ENCODE measurements at places on chromosomes 4 and X. TPM values are rescaled to one million over a fixed set of nuclear protein-coding genes. Genes with fewer than 3 reads are reported as not detected.

- peaks cover 11% of the 10 kb centered on the region for H3K4me1 ChIP-seq
- H3K27ac ChIP-seq: no peak overlapping the region
Observed at GRCh38 chr4:3364199-3364598, 71.4 kb downstream of the RGS12 start.

- H3K27me3 ChIP-seq: no peaks in the 10 kb centered on the region
- DNase-seq: no peak
- H3K4me3 ChIP-seq: no peak overlapping the region
- H3K4me1 ChIP-seq: no peaks in the 10 kb centered on the region
- no peak overlapping the region for H3K27ac ChIP-seq
- no peaks in the 10 kb centered on the region for H3K36me3 ChIP-seq
Observed at GRCh38 chr4:165386328-165386727, 7.5 kb downstream of the CPE start.

The SPATA18 gene
- total RNA-seq: 2.5 TPM

The MAGEA2 gene
- total RNA-seq: not detected

- no peaks in the 10 kb centered on the region for H3K27me3 ChIP-seq
- peak overlapping the region; percentile 56 for H3K27ac ChIP-seq
- no peaks in the 10 kb centered on the region for H3K36me3 ChIP-seq
- H3K4me1 ChIP-seq: no peaks in the 10 kb centered on the region
- peak overlapping the region; percentile 68 for H3K4me3 ChIP-seq
Observed at GRCh38 chrX:63561425-63561824, 210.3 kb upstream of the SPIN4 start.

GRCh38 chrX:131617182-131617581 is 73.3 kb downstream of the OR13H1 start:
- H3K4me3 ChIP-seq: no peak overlapping the region
- no peaks in the 10 kb centered on the region for H3K36me3 ChIP-seq
- H3K27ac ChIP-seq: no peak overlapping the region
- peaks cover 6% of the 10 kb centered on the region for H3K4me1 ChIP-seq
- no peaks in the 10 kb centered on the region for H3K27me3 ChIP-seq
